Hepatic stellate cell (primary cell): ENCODE measurements at places on chromosomes 3 and 15.

GRCh38 chr3:172648747-172649146 is 62.1 kb downstream of the NCEH1 start:
- no peak for DNase-seq

- no peak for DNase-seq
Observed at GRCh38 chr3:39278616-39278935, 1.3 kb downstream of the CX3CR1 start.

DNA sequence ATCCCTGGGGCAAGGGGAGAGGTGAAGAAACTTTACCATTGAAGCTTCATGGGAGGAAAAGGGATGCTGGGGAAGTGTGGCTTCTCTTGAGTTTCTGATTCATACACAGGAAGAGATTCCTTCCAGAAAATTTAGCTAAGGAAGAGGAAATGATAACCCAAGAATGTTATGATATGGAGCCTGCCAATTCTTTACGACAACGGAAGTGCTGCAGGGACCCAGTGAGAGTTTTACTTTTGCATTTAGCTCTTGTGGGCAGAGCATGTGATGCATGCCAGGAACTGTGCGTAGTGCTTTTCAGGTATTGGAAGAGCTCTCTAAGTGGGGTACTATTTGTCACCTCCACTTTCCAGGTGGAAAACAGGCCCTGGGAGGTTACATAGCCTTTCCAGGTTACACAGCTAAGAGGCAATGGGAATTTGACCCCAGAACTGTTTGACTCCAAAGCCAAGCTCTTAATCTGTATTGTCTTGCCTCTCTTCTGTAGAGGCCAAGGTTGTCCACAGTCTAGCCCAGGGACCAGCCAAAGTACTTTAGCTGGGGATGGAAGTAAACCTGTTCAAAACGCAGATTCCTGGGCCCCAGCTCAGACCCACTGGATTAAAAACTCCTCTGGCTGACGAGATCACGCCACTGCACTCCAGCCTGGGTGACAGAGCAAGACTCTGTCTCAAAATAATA is 23.0 kb downstream of the CMTM7 start:
- DNase-seq = peak; percentile 35

DNA sequence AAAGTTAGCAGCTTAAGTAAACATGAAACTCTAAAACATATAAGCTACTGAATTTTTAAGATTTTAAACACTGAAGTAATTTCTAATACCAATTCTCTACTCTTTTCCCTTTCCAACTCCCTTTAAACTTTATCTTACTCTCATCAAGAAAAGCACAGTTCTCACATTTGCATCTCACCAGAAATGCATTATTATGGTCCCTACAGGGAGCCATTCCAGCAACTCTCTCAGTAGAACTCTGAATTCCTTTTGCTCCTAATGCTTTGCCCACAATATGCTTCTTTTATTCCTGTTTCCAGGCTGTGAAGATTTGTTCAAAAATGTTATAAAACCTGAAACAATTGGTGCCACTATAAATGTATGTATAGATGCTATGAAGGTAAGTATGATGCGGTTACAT is 83.4 kb downstream of the TFDP2 start:
- DNase-seq = no peak

GRCh38 chr15:90650956-90651689 is 66.0 kb upstream of the BLM start:
- DNase-seq = no peak

DNA sequence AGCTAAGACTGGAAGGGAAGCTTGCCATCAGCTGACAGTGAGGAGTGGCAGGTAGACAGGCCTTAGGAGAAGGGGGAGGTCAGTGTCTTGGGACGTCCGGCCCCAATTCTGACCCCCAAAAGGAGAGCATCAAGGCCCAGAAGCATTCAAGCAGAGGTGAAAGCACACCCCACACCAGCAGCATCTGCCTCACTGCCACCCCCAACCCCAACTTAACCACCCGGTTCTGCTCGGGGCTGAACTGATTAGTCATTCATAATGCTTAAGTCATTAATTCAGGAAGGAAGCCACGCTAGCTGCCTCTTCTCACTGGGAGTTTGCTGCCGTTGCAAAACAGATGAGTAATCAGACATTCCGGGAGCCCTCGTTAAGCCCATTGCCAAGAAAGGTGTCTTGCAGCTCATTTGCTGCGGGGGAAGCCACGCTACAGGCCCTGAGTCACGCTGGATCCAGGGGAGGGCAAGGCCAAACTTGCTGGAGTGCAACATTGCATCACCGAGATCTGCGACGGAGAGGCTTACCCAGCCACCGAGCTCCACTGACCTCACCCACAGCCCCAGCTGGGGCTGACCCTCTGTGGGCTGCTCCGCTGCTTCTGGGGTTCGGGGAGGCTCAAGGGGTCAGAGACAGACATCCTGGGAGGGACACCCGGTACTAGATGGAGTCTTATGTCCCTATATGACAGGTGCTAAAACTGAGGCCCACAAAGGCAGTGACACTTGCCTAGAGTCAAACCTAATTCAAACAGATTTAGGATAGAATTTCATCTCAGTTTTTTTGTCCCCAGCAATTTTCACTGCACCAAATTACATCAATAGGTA is 46.4 kb upstream of the HES1 start:
- DNase-seq = no peak

DNA sequence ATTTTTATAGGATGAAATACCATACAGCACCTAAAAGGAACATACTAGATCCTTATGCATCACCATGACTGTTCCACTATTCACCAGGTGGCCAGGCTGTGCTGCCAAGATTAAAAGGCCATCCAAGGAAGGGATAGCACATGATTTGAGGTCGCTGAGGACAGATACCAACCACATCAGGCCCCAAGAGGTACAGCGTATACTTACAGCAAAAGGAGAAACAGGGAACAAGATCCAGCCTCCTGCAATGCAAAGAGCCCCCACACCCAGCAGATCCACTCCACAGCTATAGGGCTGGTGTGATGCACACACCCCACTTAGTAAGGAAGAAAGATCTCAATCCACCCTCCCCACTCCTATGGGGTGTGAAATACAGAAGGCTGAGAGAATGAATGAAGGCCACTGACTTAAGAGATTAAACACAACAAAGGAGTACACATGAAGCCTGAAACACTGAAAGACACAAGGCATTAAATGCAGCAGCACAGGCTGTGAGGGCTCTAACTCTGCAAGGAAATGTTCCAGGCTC is 32.0 kb upstream of the ZNF445 start:
- no peak for DNase-seq

DNA sequence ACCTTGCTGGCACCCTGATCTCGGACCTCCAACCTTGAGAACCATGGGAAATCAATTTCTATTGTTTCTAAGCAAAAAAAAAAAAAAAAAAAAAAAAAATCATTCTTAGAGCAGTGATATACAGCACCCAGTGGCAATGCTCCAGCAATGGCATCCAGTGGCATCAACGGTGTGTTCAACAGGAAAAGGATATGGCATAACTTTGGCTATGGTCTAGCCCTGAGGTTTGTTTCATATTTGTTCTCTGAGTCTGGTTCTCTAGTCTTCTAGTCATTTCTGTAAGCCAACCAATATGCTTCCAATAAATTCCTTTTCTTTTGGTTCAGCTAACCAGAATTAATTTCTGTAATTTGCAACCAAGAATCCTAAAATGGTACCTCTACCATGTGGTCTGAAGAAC is 19.2 kb downstream of the DENND4A start:
- DNase-seq = no peak

DNA sequence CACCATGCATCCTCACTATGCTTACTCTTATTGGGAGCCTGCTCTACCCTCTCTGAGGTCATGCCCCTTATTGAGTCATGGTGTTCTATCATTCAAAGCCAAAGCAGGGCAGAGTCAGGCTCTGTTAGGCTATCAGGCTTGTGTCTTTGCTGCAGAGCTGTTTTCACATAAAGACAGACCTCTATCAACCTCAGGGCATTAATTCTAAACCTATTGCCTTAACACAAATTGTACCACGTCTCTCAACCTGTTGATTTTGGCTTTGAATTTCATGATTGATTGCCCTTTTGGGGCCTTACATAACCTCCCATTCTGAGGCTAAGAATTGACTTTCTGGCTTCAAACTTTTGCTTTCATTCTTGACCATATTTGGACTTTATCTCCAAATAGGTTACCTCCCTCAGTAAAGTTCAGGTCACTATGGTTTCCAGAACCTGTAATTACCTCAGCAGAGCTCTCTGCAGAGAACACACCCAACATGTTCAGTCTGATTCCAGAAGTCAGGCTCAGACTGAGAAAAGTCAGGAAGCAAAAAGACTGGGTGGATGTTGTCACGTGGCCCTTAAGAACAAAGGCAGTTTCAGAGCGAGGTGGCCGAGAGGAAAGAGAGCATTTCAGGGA is 221.4 kb upstream of the NANOGP8 start:
- peak; percentile 20 for DNase-seq

DNA sequence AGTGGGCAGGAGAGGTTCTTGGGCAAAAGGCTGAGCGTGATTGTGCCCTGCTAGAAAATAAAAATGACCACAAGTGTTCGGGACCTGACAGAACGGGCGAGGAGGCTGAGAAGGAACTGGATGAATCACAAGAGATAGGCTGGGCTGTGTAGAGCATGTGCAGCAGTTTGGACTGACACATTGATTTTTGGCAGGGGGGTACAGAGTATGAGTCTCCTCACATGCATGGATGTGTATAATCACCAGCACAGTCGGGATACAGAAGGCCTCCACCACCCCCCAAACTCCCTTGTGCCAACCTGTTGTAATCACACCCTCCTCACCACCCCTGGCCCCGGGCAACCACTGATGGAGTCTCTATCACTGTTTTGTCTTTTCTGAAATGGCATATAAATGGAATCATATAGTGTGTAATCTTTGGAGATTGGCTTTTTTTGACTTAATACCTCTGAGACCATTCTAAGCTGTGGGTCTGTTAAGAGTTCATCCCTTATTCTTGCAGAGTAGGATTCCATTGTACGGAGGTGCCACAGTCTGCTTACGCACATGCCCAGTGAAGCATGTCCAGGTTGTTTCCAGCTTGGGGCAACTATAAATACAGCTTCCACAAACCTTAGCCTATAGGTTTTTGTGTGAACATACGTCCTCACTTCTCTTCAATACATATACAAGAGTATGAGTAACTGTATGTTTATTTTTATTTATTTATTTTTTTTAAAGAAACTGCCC is 438.8 kb downstream of the FOXP1 start:
- DNase-seq = no peak

- no peak for DNase-seq
Observed at GRCh38 chr3:160757233-160758106, 1.4 kb downstream of the PPM1L start.

GRCh38 chr3:411226-411625 is 214.7 kb downstream of the CHL1 start:
- DNase-seq = no peak

DNA sequence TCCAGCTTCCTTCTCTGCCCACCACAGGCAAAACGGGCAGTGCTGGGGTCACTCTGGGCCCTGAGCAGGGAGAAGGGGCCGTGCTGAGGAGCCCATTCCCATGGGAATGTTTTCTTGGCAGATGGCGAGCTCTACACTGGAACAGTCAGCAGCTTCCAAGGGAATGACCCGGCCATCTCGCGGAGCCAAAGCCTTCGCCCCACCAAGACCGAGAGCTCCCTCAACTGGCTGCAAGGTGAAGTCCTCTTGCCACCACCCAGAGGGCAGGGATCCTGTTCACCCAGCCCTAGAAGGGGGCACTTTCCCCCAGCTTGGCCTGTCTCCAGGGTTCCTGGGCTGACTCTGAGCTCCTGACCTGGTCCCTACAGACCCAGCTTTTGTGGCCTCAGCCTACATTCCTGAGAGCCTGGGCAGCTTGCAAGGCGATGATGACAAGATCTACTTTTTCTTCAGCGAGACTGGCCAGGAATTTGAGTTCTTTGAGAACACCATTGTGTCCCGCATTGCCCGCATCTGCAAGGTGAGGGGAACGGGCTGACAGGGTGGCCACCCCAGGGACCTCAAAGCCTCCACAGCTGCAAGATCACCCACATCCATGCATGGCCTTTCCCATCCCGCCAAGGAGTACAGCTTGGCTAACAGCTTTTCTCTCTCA is 12.4 kb downstream of the CIB1 start:
- peak; percentile 96 for DNase-seq

DNA sequence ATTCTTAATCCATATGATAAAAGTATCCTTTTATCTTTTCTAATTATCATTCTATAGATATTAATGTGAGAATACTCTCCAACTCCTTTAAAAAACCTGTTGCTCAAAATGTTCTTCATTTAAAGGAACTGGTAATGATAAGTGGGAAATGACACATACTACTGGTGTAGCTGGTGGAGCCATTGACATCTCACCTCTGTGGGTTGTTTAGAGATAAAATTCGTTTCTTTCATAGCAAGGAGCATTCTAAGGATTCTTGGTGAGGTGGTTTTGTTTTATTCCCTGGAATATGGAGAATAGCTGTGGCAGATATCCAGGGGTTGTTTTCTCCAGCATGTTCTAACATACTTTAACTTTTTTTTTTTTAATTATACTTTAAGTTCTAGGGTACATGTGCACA is 299.8 kb upstream of the THBS1 start:
- peak; percentile 47 for DNase-seq

- no peak for DNase-seq
Observed at GRCh38 chr3:173825730-173826129, 428.2 kb downstream of the NLGN1 start.

- DNase-seq = no peak
Observed at GRCh38 chr3:150271591-150271960, 136.5 kb upstream of the TSC22D2 start.

DNA sequence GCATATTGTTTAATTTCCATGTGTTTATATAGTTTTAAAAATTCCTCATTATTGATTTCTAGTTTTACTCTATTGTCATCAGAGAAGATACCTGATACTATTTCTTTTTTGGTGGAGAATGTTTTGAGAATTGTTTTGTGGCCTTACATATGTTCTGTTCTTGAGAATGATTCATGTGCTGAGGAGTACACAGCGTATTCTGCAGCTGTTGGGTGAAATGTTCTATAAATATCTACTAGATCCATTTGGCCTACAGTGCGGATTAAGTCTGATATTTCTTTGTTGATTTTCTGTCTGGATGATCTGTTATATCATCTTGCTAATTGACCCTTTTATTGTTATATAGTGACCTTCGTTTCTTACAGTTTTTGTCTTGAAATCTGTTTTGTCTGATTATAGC is 109.7 kb downstream of the UBE2E2 start:
- no peak for DNase-seq

- no peak for DNase-seq
Observed at GRCh38 chr3:53170325-53171063, 9.5 kb downstream of the PRKCD start.

DNA sequence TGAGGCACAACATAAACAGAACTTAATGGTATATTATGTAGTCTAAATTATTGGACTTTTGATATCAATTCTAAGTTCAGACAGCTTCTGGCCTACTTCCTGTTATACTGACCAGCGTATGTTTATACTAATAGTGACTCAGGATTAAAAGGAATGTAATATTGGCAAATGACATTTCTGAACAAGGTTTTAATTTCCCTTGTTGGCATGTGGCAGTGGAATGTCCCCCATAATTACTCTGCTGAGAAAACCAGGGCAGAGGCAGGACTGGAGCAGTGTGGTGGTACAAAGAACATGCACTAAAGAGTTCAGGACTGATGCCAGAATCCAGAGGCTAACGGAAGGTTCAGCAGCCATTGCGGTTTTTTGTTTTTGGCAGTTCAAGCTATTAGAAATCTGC is 184.0 kb downstream of the KCNAB1 start:
- DNase-seq = peak; percentile 44

- DNase-seq = no peak
Observed at GRCh38 chr3:134020135-134020680, 9.5 kb downstream of the SLCO2A1 start.

- DNase-seq = no peak
Observed at GRCh38 chr3:112464264-112464663, 35.0 kb downstream of the BTLA start.

- DNase-seq = no peak
Observed at GRCh38 chr15:39407116-39407515, 173.8 kb upstream of the THBS1 start.
